Large intestine (tissue), 12 donors: ENCODE measurements at places on chromosomes 4 and X. TPM values are rescaled to one million over a fixed set of nuclear protein-coding genes. Genes with fewer than 3 reads are reported as not detected.

DNA sequence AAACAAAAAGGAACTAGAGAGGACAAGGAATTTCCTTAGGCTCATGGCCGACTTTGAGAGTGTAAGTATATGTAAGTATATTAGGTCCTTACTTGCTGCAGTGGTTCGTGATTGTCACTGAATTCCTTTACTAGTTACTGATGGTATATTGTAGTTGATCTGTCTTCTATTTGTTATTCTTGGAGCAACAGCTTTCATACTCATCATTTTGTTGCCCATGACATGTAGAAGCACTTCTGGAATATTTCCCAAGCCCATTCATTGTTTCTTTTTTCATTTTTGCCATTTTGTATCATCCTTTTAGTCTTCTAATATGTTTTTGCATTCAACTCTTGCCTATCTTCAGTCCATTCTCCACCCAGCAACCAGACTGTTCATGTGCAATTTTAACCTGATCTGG is 170.0 kb downstream of the ARHGAP10 start:
- H3K4me3 ChIP-seq, result no peak overlapping the region
- H3K27ac ChIP-seq, result no peak overlapping the region
- H3K4me1 ChIP-seq, result no peaks in the 10 kb centered on the region
- no peaks in the 10 kb centered on the region for H3K27me3 ChIP-seq

GRCh38 chr4:169485791-169486742 is 126.3 kb downstream of the NEK1 start:
- DNase-seq, result peak; percentile 54
- no peaks in the 10 kb centered on the region for H3K27me3 ChIP-seq
- H3K4me1 ChIP-seq, result no peaks in the 10 kb centered on the region
- H3K27ac ChIP-seq, result no peak overlapping the region
- H3K4me3 ChIP-seq, result no peak overlapping the region
- no peaks in the 10 kb centered on the region for H3K36me3 ChIP-seq

POLR2B gene
- 80.7 TPM for polyA plus RNA-seq

DNA sequence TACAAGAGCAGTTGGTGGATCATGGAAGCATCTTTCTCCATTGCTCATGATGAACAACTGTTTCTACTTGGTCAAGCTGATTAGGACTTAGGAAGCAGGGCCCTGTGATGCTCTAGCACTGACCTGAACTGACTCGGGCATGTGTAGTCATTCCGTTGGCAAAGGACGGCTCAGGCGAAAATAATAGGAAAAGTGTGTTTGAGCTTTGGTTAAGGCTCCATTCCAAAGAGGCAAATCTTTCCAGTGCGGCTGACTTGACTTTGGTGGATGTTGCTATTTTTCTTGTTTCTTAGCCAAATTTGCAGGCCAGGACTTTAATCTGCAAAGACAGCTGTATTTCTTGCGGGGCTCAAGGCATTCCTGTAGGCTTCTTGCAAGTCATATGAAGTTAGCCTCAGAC is 39.5 kb downstream of the ZNF518B start:
- H3K4me3 ChIP-seq, result no peak overlapping the region
- H3K27me3 ChIP-seq, result no peaks in the 10 kb centered on the region
- H3K27ac ChIP-seq, result no peak overlapping the region
- H3K4me1 ChIP-seq, result no peaks in the 10 kb centered on the region

DNA sequence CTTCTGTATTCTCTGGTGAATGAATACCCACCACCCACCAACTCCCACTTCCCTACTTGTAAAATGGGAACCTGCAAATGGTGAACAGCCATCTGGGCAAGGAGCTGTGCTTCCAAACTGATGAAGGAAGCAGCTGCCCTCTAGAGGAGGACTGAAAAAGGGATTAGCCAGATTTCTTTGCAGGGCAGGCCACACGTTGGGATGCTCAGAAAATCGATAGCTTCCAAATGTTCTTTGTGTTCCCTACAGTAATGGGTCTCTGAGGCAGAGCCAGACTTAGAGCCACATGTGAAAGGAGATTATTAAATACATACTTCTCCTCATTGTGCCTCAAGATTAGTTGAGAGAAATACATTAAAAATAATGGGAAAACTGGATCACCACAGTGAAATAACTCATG is 39.3 kb upstream of the LPAR4 start:
- no peak overlapping the region for H3K27ac ChIP-seq
- no peaks in the 10 kb centered on the region for H3K36me3 ChIP-seq
- H3K4me1 ChIP-seq, result no peaks in the 10 kb centered on the region
- no peak for DNase-seq
- H3K27me3 ChIP-seq, result no peaks in the 10 kb centered on the region

GRCh38 chrX:73785493-73785892 is 222.5 kb downstream of the CHIC1 start:
- no peaks in the 10 kb centered on the region for H3K4me1 ChIP-seq
- no peak for DNase-seq
- no peaks in the 10 kb centered on the region for H3K36me3 ChIP-seq
- no peak overlapping the region for H3K27ac ChIP-seq
- no peaks in the 10 kb centered on the region for H3K27me3 ChIP-seq
- H3K4me3 ChIP-seq, result no peak overlapping the region

DNA sequence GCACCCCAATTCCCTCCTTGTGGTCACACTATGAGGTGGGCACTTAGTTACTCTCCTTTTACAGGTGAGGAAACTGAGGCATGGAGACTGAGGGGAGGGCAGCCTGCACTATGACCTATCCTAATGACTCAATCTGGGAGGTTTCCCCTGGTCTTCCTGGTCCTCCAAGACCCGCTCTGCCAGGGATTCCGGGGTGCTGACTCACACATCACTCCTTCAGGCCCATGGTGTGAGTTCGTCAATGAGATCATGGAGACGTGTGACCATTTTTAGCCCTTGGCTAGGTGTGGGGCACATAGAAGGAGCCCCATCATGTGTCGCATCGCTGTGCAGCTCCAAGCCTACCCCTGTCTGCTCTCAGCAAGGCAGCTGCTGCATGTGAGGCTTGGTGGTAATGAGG is 32.4 kb upstream of the BCOR start:
- H3K27ac ChIP-seq, result no peak overlapping the region
- no peaks in the 10 kb centered on the region for H3K4me1 ChIP-seq
- no peaks in the 10 kb centered on the region for H3K36me3 ChIP-seq
- no peak overlapping the region for H3K4me3 ChIP-seq
- DNase-seq, result no peak
- no peaks in the 10 kb centered on the region for H3K27me3 ChIP-seq

- DNase-seq, result peak; percentile 97
- peaks cover 2% of the 10 kb centered on the region for H3K36me3 ChIP-seq
- peak within 1 kb of the TSS; percentile 61 for H3K27ac ChIP-seq
- no peaks in the 10 kb centered on the region for H3K27me3 ChIP-seq
- peak within 1 kb of the TSS; percentile 90 for H3K4me3 ChIP-seq
- H3K4me1 ChIP-seq, result peaks cover 5% of the 10 kb centered on the region
These were observed at the start of gene PIN4 for GRCh38 chrX:72181178-72182125. Gene PIN4, plus strand, starts transcription at chrX:72181757. Its CDS starts 29 bp downstream, at chrX:72181786.
